ENCODE measurements at places on chromosomes 11 and 22. TPM values are rescaled to one million over a fixed set of nuclear protein-coding genes. Genes with fewer than 3 reads are reported as not detected.

MS4A12 gene
- total RNA-seq, result not detected

GRCh38 chr22:17098379-17098819 lies 13.6 kb downstream of the IL17RA start:
- no peak for DNase-seq
- H3K36me3 ChIP-seq, result no peaks in the 10 kb centered on the region
- H3K4me3 ChIP-seq, result no peak overlapping the region

SLC22A25 gene
- total RNA-seq, result not detected

GRCh38 chr22:28008649-28009048 lies 89.6 kb upstream of the PITPNB start:
- no peaks in the 10 kb centered on the region for H3K36me3 ChIP-seq
- no peak overlapping the region for H3K27ac ChIP-seq
- DNase-seq, result no peak
- peaks cover 11% of the 10 kb centered on the region for H3K4me1 ChIP-seq

DNA sequence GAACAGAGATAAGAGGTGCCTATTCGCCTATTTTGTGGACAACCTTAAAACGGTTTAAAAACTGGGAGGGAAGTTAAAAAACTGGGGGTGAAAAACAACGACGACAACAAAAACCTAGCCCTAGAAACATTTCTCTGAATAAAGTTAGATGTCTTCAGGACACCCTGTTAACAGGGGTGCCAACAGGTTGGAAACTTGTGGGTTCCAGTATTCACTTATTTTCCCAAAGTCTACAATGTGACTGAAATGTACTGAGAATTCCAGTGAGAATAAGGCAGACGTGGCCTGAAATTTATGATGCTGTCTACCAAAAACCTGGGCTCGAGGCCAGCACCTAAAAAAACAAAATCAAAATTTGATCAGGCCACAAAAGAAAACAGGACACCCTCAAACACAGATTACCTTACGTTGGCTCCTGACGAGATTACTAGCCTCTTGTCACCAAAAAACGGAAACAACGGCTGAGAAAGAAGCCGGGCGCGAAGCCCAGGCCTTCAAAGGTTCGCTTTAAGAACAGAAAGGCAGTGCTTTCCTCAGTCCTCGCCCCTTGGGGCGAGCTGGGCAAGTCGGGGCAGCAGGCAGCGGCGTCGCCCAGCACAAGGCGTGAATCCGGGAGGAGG lies 906 bp downstream of the CCDC90B start:
- peak overlapping the region; percentile 82 for H3K27ac ChIP-seq
- H3K4me3 ChIP-seq, result peak overlapping the region; percentile 75
- H3K27me3 ChIP-seq, result no peaks in the 10 kb centered on the region
- H3K36me3 ChIP-seq, result peaks cover 1% of the 10 kb centered on the region

DNA sequence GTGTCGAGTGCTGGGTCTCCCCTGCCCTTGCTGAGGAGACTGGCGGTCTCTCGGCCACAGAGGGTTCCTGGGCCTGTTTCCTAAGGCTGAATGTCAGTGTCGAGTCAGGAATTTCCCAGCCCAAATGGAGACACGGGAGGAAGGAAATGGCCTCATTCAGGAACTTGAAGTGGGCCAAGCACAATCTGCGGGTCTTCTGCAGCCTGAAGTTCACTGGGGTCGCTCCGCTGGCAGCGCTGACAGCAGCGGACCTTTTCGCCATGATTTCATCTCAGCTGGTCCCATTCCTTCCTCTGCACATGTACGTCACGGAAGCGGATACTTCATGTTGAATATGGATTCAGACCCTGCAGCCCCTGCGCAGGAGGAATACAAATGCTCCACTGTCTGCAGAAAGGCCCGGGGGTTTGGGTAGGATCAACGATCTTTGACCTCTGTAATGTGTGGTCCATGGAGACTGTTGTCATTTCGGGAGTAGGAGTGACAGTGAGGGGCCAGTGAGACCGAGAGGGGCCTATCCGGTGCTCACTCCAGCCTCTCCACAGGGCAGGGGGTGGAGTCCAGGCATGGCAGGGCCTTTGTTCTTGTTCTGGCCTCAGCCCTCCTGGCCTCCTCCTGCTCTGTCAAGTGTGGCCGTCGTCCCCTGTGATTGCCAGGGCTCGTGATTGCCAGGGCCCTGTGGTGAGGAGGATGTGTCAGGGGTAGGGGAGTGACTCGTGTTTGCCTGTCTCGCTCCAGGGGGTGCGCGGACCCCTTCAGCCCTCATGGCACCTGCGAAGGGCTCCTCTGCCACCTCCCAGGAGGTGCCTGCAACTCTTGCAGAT lies 402.3 kb downstream of the TBC1D22A start:
- no peak overlapping the region for H3K4me3 ChIP-seq
- H3K36me3 ChIP-seq, result no peaks in the 10 kb centered on the region
- H3K4me1 ChIP-seq, result no peaks in the 10 kb centered on the region
- H3K27ac ChIP-seq, result no peak overlapping the region

GRCh38 chr22:29269230-29269604 lies 1.1 kb downstream of the EWSR1 start:
- H3K27me3 ChIP-seq, result no peaks in the 10 kb centered on the region
- H3K4me3 ChIP-seq, result peak overlapping the region; percentile 88
- H3K27ac ChIP-seq, result peak overlapping the region; percentile 94
- no peak for DNase-seq
- peaks cover 32% of the 10 kb centered on the region for H3K4me1 ChIP-seq

MIOX gene
- total RNA-seq, result 1.4 TPM

DNA sequence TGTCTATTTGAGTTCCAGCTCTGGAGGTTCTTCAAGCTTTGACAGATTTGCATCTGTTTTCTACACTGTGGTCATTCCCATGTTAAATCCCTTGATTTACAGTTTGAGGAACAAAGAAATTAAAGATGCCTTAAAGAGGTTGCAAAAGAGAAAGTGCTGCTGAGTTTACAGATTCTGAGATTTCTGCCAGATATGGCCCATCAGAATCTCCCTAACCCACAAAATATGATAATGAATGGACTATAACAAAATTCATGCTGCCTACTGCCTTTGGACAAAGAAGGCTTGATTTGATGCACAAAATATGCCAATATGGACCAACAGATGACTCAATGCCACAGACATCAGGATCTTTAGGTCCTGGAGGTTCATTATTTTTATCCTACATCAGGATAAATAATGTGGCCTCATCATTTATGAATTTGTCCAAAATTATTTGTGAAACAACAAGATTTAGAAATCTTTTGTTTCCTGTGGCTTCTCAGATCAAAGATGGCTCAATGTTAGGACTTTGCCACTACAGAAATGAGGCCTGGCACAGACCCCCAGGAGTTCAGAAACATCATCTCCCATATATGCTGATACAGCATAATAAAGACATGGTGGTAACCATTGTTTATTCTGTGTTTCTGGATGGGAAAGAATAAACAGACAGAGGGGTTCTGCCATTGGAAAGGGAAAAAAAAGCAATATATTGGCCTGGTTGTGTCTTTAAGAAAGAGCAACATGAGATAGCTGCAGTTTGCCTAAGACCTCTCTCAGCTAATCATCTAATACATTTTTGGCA lies 6.7 kb downstream of the OR5AN1 start:
- no peaks in the 10 kb centered on the region for H3K4me1 ChIP-seq
- H3K27ac ChIP-seq, result no peak overlapping the region
- no peak overlapping the region for H3K4me3 ChIP-seq
- no peak for DNase-seq
- no peaks in the 10 kb centered on the region for H3K36me3 ChIP-seq

- no peaks in the 10 kb centered on the region for H3K36me3 ChIP-seq
- no peaks in the 10 kb centered on the region for H3K27me3 ChIP-seq
- peaks cover 75% of the 10 kb centered on the region for H3K4me1 ChIP-seq
- DNase-seq, result no peak
- no peak overlapping the region for H3K27ac ChIP-seq
- H3K4me3 ChIP-seq, result no peak overlapping the region
These were observed 40.4 kb downstream of the KIAA1671 start for GRCh38 chr22:24992946-24993345.

- H3K27ac ChIP-seq, result no peak overlapping the region
- H3K36me3 ChIP-seq, result no peaks in the 10 kb centered on the region
- no peaks in the 10 kb centered on the region for H3K27me3 ChIP-seq
- peaks cover 30% of the 10 kb centered on the region for H3K4me1 ChIP-seq
These were observed 65.2 kb upstream of the CDON start for GRCh38 chr11:126127898-126128297.

- no peak overlapping the region for H3K4me3 ChIP-seq
- DNase-seq, result no peak
- H3K27ac ChIP-seq, result no peak overlapping the region
- H3K4me1 ChIP-seq, result no peaks in the 10 kb centered on the region
- no peaks in the 10 kb centered on the region for H3K36me3 ChIP-seq
- H3K27me3 ChIP-seq, result peaks cover 100% of the 10 kb centered on the region
These were observed 1494.3 kb downstream of the BRD1 start for GRCh38 chr22:48333323-48333763.

SLC5A4 gene
- total RNA-seq, result not detected

DNA sequence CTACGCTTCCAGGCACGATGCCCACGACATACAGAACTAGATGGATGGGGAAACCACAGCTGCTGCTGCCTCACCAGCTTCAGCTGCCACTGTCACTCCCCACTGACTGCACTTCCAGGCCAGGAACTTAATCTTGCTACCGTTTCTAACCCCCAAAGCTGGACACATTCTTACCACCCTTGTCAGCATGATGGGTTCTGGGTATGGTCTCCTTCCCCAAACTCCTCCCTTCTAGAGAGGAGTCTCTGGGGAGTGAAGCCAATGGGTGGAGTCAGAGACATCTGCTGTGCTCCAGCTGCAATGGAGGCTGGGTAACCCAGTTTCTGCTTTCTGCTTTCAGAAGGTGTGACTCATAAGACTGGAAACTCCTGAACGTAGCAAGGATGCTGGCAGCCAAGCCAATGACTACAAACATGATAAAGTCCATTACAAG lies 87.0 kb upstream of the THY1 start:
- H3K36me3 ChIP-seq, result no peaks in the 10 kb centered on the region
- H3K4me1 ChIP-seq, result no peaks in the 10 kb centered on the region
- DNase-seq, result peak; percentile 44
- H3K27ac ChIP-seq, result no peak overlapping the region
- H3K27me3 ChIP-seq, result peaks cover 51% of the 10 kb centered on the region

DNA sequence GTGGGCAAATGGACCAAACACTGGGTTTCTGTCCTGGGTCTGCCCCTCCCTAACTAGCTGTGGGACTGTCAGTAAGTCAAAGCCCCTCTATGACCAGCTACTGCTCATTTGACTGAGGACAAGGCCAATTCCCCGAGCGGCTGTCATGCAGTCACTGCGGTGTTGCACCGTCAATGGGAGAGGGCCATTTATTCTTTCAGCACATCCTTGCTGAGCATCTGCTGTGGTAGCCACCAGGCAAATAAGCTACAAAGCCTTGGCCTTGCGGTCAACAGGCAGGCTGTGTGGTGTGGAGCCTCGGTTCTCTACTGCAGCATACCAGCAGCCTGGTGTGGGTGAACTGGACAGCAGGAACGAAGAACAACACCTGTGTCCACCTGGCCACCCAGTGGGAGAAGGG lies 25.8 kb upstream of the SERPIND1 start:
- no peak overlapping the region for H3K27ac ChIP-seq
- no peaks in the 10 kb centered on the region for H3K36me3 ChIP-seq
- no peaks in the 10 kb centered on the region for H3K4me1 ChIP-seq
- no peak overlapping the region for H3K4me3 ChIP-seq

GRCh38 chr11:62456630-62457029 lies 37.8 kb downstream of the SCGB1A1 start:
- no peaks in the 10 kb centered on the region for H3K27me3 ChIP-seq
- peak; percentile 42 for DNase-seq
- no peaks in the 10 kb centered on the region for H3K36me3 ChIP-seq
- H3K27ac ChIP-seq, result no peak overlapping the region
- peaks cover 16% of the 10 kb centered on the region for H3K4me1 ChIP-seq

APIP gene
- 34.1 TPM for total RNA-seq

DNA sequence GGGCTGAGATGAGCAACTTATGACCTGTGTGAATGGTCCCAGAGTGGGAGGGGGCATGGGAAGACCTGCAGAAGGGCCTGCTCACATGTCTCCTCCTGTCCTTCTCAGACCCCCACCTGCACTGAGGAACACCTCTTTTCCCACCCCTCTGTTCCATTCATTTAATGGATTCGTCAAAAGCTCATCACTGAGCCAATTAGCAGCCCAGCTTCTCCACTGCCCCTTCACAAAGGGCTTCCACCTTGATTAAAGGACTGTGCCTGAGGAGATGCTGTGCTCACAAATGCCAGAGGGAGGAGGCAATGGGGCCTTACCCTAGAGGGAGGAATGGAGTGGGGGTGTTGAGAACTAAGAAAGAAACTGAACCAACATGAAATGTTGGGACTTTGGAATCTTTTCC lies 14.0 kb upstream of the CDON start:
- no peak for DNase-seq
- H3K36me3 ChIP-seq, result no peaks in the 10 kb centered on the region
- no peak overlapping the region for H3K4me3 ChIP-seq
- H3K27ac ChIP-seq, result no peak overlapping the region
- H3K27me3 ChIP-seq, result no peaks in the 10 kb centered on the region

ANGPTL5 gene
- total RNA-seq, result not detected

DNA sequence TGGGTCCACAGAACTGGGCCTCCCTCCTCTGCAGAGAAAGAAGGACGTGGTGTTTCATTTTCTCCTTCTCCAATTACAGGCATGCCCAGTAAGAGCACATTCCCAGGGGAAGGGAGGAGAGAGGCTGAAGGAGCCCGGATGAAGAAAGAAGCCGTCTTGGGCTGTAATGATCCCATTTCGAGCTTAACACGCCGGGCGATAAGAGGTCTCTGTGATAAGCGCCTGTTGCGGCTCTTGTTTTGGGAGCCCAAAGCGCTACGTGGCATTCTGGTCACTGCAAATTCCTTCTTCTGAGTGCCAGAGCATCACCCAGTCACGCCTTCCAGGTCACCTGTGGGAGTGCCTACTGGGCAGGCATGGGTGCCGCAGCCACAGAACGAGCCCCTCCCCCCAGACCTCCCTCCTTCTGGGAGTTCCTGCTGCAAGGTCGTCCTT lies 57.5 kb downstream of the ANO1 start:
- no peak overlapping the region for H3K27ac ChIP-seq
- no peaks in the 10 kb centered on the region for H3K27me3 ChIP-seq
- H3K4me3 ChIP-seq, result no peak overlapping the region
- no peak for DNase-seq

DNA sequence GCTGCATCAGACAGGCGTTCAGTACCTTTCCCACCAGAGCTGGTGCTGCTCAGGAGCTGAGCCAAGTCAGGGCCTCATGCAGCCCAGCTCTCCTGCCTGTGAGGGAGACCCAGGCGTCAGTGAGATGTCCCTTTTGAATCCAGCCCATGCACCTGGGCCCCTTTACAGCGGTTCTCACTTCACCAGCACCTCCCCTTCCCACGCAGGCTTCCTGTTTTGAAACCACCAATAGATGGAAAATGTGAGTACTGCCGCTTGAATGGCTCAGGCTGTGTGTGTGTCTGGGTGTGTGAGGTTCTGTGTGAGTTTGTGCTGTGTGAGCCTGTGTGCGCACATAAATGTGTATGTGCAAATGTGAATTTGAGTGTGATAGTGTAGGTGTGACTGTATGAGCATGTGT lies 88.4 kb downstream of the UBASH3B start:
- H3K4me1 ChIP-seq, result no peaks in the 10 kb centered on the region
- H3K4me3 ChIP-seq, result no peak overlapping the region
- H3K27ac ChIP-seq, result no peak overlapping the region
- H3K27me3 ChIP-seq, result no peaks in the 10 kb centered on the region
- H3K36me3 ChIP-seq, result peaks cover 6% of the 10 kb centered on the region

GRCh38 chr11:5620651-5621521 lies 3.9 kb upstream of the TRIM34 start:
- no peaks in the 10 kb centered on the region for H3K36me3 ChIP-seq
- H3K4me3 ChIP-seq, result peak overlapping the region; percentile 60
- H3K27me3 ChIP-seq, result no peaks in the 10 kb centered on the region
- DNase-seq, result peak; percentile 42
